T-cell (primary cell): ENCODE measurements at places on chromosomes 3 and 15.

GRCh38 chr3:55570271-55570711 is 83.2 kb upstream of the WNT5A start:
- DNase-seq, result no peak

GRCh38 chr3:12830785-12831156 is 10.6 kb downstream of the RPL32 start:
- no peak for DNase-seq

DNA sequence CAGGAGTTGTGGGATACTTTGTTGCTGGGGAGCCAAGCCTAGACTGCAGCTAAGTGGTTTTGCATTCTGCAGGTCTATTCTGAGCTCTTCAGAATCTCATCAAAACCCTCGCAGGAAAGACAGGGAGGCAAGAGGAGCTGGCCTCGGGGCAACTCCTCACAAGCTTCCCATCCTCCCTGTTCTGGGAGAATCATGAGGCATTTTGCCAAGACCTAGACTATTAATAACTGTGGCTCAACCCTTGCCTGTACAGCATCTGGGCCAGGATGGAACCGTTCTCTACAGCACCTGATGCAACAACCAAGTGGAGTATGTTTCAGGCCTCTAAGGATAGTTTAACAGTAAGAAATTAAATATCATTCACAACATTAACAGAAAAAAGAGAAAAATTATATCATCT is 20.2 kb upstream of the SLC6A20 start:
- no peak for DNase-seq

GRCh38 chr3:27160779-27161287 is 208.3 kb downstream of the NEK10 start:
- no peak for DNase-seq

- no peak for DNase-seq
Observed at GRCh38 chr3:99909714-99910495, 92.2 kb downstream of the CMSS1 start.

GRCh38 chr3:7144697-7145308 is 283.9 kb downstream of the GRM7 start:
- DNase-seq, result no peak

- no peak for DNase-seq
Observed at GRCh38 chr3:126465928-126466544, 9.7 kb downstream of the ZXDC start.

GRCh38 chr15:84023636-84024035 is 211.9 kb upstream of the GOLGA6L4 start:
- DNase-seq, result no peak
